AG20443 (cell line): ENCODE measurements at places on chromosomes 11 and 22.
A peak's percentile ranks its signal among the peaks of the same experiment; 100 is the strongest.

DNA sequence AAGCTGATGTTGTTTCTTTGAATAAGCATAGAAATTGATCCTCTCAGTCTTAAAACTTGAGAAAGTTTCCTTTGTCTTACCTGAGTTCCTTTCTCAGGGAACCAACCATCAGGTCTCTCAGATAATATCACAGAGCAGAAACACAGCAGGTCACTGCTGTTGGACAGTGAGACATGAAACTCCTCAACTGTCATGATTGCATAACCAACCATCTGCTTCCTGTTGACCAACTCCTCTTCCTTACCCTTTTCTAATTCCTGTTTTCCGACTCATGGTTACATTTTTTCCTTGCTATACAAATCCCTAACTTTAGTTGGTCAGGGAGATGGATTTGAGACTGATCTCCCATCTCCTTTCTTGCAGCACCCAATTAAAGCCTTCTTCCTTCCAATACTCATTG, 845.3 kb downstream of the FAM181B start:
- DNase-seq: no peak

DNA sequence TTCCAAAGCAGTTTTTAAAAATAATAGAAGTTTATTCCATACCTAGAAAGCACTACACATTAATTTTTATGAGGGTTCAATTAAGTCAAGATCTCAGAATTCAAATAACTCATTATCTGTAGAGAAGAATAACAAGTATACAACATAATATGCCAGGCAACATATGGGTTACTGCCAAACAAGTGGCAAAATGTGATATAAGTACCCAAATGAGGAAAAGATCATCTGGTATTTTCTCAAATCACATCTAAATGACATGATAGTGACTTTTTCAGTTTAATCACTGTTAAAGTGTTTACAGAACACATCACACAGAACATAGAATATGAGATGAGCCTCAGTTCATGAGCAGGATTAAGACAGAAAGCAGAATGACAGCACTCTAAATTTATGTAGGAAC, 123.3 kb downstream of the FCHSD2 start:
- no peak for DNase-seq

DNA sequence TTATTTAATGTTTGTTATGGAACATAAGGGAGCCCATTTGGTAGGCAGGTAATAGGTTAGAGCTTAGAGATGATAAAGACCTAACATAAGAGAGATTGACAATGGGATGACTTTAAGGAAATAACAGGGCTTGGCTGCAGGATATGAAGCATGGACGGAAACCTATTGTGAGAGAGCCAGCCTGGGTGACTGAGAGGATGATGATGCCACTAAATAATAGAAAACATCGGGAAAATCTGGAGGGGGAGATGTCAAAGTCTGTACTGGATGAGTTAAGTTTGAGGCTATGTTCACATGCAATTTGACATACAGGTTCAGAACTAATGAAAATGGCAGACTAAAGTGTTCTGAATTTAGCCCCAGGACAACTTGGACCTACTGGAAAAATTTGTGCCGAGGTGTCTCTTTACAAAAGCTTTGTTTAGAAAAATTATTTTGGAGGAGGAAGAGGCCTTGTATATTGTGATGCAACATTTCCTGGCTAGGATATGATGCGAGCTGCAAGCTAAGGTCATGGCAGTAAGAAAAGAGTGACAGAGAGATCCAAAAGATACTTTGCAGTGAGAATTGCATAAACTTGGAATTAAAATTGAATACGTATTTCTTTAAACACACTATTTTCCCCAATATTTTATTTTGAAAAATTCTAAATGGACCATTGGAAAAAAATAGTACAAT, 339.3 kb upstream of the PLET1 start:
- no peak for DNase-seq

DNA sequence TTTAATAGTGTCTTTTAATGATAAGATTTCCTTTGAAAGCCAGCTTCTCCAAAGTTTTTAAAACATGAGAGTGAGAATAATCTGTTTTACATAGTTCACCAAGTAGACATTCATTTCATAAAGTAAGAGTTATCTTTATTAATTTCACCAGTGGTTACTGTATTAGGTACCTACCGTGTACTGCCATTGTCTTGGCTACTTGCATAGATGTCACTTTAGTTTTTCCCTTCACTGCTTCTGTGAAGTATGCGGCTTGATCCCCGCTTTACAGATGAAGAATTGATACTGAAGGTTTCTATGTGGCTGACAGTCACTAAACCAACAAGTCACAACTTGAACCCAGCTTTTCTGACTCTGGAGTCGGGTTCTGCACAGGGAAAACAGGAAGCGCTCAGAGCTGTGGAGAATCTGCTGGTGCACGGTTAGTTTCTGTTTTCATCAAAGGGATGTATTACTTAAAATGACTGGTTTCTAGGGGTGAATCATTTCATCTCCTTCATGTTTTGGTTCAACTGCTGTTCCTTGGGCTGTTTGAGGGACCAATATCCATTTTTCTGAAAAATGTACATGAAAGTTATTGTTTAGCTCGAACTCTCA, 39.3 kb upstream of the MYO18B start:
- no peak for DNase-seq

GRCh38 chr11:75264356-75264755, 23.8 kb downstream of the TPBGL start:
- DNase-seq: no peak

GRCh38 chr22:38313384-38313955, 3.8 kb downstream of the CSNK1E start:
- peak; percentile 77 for DNase-seq

DNA sequence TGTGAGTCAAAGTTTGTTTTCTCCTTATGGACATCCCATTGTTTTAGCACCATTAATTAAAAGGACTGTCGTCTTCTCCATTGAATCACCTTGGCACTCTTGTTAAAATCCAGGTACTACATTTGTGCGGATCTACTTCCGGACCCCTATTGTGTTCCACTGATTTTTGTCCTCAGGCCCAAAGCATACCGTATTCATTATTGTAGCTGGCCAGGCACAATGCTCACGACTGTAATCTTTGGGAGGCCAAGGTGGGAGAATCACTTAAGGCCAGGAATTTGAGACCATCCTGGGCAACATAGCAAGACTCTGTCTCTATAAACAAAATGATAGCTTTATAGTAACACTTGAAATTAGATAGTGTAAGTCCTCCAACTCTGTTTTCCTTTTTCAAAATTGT, 8.9 kb upstream of the GNB1L start:
- DNase-seq: no peak

GRCh38 chr11:131549099-131549498, 178.7 kb downstream of the NTM start:
- DNase-seq: no peak

- no peak for DNase-seq
Observed at GRCh38 chr11:9880657-9881056, 216.8 kb downstream of the SWAP70 start.
